NB4 (cell line): ENCODE measurements at places on chromosomes 6 and 20.

GRCh38 chr20:1473246-1474220 is 6.9 kb upstream of the NSFL1C start:
- DNase-seq = no peak

DNA sequence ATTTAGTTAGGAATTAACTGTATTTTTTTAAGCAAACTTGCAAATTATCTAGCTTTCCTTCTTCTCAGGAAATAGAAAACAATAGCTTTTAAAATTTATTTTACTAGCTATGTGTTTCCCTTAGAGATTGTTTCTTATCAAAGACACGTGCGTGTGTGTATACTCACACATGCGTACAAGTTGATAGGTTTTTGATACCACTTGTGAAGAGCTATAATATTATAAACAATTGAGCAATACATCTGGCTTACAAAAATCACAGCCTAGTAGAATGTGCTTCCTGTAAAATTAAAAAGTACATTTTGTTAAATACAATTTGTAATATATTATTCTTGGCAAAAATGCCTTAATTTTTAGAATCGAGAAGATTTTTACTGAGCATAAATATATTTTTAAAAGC is 33.9 kb downstream of the COL12A1 start:
- DNase-seq = no peak

DNA sequence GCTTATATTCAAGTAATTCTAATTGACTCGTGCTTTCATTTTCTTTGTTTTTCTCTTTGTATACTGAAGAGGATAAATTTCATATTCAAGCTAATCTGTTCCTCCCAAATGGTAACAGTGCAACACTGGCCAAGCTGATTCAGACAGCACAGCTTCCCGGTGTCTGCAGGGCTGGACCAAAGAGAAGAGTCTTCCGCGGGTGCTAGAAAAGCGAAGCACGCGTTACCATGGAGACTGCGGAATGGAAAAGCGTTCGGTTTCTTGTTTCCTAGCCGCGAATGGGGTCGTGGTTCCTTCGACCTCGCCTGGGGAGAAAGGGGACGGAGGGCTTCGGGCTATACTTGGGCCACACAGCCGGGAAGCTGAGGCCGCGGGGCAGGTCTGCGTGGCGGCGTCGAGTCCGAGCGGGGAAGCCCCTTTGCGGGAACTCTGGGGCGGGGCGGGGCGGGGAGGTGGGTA is 6.2 kb upstream of the ZNF311 start:
- DNase-seq = peak; percentile 63

DNA sequence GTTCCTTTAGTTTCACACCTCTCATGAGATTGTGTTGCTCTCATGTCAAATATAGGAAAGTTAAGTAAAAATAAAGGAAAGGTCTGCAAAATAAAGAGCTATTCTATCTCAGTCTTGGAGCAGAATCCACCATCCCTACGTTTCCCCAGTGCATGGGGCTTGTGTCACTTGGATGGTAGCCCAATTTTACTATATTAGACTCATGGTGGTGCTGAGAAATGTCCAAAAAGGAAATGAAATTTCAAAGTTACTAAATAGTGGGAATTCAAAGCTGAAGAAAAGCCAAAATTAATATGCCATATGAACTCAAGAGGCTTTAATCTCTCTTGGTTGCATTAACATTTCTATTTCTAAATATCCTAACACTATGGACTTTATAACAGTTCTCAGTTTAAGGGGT is 1283.3 kb upstream of the GJE1 start:
- DNase-seq = no peak

- no peak for DNase-seq
Measured at GRCh38 chr20:34403908-34404307, 40.8 kb downstream of the ITCH start.

DNA sequence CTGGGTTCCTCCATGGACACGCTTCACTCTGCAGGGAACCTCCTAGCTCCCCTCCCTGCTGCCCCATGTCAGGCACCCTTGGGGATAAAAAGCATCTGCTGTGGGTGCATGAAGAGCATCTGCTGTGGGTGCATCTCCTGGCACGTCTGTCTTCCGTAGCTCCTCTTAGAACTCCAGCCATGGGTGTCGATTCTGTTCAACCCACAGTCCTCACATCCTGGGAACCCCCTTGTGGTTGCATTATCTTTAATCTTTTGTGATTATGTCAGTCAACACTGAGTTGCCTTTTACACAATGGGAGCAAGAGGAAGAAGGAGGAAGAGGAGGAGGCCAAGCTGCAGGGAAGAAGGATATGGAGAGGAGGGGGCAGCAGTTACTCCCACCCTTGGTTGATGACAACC is 24.1 kb upstream of the CCR6 start:
- peak; percentile 58 for DNase-seq

- DNase-seq = no peak
Measured at GRCh38 chr20:1754306-1754705, 96.7 kb upstream of the SIRPG start.

DNA sequence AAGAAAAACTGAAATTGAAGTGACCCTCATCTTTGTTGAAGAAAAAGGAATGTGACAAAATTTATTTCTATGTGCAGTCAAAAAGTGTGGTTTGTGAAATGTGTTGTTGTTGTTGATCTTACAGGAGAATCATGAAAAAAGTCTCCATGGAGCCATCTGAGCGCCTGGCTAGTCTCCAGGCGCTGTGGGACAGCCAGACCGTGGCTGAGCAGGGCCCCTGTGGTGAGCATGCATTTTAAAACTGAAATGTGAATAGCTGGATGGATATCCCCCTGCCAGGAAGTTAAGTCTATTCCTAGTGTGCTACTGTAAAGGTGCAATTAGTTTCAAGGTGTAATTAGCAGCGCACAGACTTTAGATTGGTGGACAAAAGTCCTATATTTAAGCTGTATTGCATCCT is 170.6 kb downstream of the CARMIL1 start:
- no peak for DNase-seq

GRCh38 chr6:104955491-104955890 is 1.4 kb upstream of the LIN28B start:
- DNase-seq = peak; percentile 68

- DNase-seq = no peak
Measured at GRCh38 chr6:170210651-170211403, 80.1 kb downstream of the DLL1 start.

DNA sequence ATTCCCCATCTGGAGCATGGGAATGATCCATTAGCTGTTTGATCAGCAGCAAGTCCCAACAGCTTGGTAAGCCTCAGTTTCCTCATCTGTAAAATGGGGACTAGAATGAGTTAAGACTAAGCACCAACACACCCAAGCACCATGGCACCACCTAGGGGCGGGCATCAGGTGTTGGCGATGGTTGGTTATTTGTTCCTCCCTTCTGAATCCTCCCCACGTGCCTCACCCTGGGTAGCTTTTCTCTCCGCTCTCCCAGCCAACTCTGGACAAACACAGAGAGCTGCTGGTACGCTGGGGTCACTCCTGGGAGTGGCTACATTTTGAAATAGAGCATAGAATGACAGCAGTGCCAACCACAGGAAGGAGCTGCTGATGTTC is 13.3 kb upstream of the ITPR3 start:
- DNase-seq = peak; percentile 51

- DNase-seq = no peak
Measured at GRCh38 chr6:12569646-12570045, 146.9 kb upstream of the PHACTR1 start.

- no peak for DNase-seq
Measured at GRCh38 chr20:41748756-41749582, 130.8 kb upstream of the CHD6 start.

- DNase-seq = no peak
Measured at GRCh38 chr6:160272707-160273106, 14.1 kb upstream of the SLC22A2 start.

GRCh38 chr6:36749829-36750489 is 52.3 kb downstream of the RAB44 start:
- no peak for DNase-seq

DNA sequence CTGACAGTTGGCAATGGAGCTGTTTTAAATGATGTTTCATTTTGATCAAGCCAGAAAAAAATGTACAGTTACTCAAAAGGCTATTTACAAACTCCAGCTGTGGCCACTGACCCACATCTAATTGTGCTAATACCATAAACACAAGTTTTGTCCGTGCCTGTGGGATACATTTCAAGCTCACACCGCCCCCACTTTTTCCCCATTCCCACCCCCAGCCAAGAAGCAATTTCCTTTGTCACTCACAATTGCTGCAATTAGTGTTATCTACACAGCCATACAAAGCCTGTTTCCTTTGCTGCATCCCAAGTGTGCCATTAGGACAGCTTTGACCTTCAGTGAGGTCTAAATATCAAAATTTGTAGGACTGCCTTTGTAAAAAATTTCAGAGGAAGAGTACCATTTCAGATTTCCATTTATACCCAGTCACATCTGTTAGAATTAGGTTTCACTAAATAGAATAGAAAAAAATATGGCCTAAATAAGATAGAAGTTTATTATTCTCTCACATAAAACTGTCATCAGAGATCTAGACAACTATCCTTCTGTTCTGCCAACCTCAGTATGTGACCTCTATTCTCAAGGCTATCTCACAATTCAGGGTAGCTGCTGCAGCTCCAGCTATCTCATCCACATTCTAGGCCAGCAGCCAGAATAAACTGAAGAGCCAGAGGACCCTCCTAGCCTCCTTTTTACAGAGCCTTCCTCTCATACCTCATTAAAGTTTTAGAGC is 202.6 kb downstream of the NFATC2 start:
- DNase-seq = no peak

DNA sequence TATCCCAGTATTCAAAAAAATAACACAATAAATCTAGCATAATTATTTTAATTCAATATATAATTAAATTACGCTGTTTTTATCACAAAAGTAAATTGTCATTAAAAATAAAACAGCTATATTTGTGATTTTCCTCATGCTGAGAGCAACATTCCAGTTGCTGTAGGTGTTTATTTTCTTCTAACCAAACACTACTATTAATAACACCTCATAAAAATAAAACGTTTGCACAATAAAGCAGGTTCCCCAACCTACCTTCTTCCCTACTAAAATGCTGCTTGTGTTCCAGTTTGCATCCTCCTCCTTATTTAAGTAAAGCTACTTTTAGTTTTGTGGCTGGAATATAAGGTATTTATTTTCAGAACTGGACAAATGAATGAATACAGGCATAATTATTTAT is 108.2 kb upstream of the LGSN start:
- DNase-seq = no peak

DNA sequence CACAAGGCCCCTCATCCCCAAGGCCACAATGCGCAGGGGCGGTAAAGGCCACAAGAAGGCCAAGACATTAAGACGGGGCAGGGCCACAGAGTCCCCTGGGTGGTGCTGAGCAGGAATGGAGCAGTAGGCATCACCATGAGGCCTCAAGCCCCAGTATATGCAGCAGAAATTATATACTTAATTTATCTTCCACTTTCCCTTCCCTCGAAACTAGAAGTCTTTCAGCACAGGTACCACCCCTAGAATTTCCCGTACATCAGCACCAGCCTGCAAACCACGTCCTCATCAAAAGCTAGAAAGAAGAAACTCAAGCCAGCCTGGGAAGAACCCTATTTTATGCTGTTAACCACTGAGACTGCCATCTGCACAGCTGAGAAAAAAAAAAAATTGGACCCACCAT is 89.4 kb downstream of the PLG start:
- DNase-seq = no peak

DNA sequence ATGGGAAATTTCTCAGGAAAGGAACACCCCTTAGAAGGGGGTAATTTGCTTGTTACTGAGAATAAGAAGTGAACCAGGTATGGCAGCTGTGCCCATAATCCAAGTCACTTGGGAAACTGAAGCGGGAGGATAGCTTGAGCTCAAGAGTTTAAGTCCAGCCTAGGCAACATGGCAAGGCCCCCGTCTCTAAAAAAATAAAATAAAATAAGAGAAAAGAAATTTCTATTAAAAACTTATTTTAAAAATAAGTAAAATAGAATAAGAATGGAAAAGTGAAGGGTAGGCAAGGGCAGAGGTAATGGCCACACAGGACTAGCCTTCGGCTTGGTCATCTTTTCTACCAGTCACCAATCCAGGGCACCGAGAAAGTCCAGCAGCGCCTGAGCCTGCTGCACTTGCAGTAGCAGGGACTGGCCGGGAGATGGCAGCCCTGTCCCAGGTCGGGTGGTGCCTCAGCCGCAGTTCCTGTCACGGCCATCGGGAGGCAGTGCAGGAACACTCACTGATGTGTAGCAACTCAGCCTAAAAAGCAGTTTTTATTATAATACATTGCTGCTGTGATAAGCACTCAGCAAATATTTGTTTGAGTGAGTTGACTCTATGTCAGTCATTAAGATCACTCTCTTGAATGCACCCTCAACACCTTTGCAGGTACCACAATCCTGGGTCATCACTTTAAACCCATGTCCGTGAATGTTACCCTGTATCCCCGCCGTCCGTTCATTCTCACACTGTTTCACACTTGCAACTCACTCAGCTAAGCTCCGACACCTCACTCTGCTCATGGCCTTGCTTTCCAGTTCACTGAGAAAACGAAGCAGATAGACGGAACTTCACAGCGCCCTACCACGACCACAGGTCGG is 23.2 kb upstream of the GCM1 start:
- peak; percentile 83 for DNase-seq

- DNase-seq = no peak
Measured at GRCh38 chr20:54608039-54608745, 132.8 kb downstream of the DOK5 start.
